ENCODE measurements at places on chromosomes 2 and 18.

DNA sequence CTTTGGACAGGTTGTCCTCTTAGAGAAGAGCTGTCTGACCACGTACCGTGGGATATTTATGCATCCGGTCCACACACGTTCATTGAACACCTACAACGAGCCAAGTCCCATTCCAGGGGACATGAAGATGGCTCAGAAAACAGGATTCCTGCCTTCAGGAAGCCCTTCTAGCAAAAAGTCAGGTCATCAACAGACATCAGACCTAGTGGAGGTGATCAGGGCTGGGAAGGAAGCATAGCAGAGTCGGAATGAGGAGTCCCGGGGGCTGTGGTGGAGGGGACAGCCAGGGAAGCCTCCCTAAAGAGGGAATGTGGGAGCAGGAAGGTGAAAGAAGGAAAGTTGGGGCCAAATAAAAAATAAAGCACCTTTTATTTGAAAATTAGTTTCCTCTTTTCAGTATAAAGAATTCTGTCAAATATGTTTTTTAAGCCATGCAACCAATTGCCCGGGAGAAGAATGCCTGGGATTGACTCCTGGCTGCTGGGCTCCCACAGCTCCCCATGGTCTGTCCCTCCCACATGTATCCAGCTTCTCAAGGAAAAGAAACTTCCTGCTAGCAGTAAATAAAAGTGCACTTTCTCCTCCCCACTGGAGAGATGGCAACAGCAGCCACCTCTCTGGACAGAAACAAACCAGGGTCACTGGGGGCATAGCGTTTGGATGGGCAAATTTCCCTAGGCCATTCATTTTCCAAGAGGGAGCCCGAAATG lies 144.8 kb downstream of the SMAD7 start:
- DNase-seq, result no peak

DNA sequence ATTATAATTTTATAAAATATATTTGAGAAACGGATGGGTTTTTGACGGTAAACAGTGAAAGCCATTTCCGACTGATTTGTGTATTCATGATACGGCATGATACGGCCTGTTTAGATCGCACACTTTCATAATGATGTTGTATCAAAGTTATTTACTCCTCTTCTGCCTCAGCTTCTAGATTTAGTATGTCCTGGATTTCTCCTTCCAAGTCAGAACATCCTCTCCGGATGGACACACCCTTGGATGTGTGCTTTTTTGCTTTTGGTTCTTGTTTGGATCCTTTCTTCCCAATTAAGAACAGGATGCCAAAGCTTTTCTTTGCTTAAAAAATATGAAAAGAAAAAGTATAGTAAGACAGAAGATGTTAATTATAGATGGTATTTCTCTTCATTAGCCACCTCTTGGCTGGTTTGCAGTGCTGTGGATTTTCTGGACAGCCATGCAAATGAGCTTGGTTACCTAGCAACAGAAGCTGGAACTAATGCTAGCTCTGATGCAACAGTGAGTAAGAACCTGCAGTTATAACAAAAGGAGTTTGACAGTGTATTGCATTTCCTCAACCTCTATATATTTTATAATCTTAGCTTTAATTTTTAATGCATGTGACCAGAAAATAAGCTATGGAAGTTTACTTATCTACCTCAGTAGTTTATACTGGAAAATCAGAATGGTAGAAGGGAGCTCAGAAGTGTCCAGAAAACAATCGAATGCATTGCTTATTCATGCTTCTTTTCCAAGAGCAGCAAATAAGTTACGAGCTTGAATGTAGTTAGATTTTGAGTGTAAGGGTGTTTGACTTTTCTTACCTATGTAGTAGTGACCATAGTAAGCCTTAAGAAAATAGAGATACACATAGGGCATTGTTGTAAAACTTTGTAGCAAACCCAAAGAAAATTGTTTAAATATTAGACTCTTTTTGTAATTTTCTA lies 27.9 kb downstream of the RMND5A start:
- DNase-seq, result no peak

GRCh38 chr2:73036766-73037165 lies 34.7 kb downstream of the SFXN5 start:
- DNase-seq, result no peak

GRCh38 chr18:62037012-62037742 lies 144.4 kb upstream of the RNF152 start:
- no peak for DNase-seq

GRCh38 chr2:211333377-211333776 lies 777.0 kb downstream of the CPS1 start:
- DNase-seq, result no peak

GRCh38 chr2:111139637-111140317 lies 19.1 kb downstream of the BCL2L11 start:
- no peak for DNase-seq

GRCh38 chr2:199449956-199450355 lies 7.8 kb downstream of the SATB2 start:
- DNase-seq, result no peak

GRCh38 chr2:237300739-237301138 lies 113.2 kb downstream of the COL6A3 start:
- no peak for DNase-seq

DNA sequence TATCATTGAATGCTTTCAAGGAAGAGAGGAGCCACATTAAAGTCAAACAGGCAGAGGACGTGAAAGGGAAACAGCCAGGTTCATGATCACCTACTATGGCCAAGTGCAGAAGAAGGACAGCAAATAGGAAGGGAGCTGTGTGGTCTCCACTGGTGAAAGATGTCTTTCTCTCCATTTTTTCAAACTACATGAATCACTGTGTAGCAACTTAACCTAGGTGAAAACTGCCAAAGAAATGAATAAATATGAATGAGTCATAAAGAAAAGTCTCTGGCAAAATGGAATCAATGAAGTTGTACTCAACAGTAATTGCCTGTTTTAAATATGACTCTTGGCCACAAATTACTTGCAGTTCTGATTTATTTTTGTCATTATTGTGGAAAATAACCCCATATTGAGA lies 452.6 kb upstream of the PKDCC start:
- no peak for DNase-seq

- no peak for DNase-seq
Observed at GRCh38 chr2:65922030-65922429, 489.6 kb upstream of the SPRED2 start.

DNA sequence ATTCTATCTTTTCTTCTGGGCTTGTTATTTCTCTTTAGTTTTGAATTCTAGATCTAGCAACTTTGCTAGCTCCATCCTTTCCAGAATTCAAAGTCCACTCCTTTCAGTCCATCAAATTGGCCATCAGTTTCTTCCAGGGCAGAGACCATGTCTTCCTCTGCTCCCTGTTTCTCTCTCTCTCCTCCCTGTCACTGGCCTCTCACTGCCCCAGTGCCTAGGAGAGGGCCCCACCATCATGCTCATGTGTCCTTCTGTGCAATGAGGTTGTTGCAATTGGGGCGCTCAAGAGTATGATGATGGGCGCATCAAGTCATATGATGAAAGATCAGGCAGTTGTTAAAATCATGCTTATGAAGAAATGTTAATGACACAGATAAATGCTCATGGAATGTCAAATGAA lies 159.2 kb upstream of the HS6ST1 start:
- no peak for DNase-seq

- DNase-seq, result no peak
Observed at GRCh38 chr2:238009563-238009962, 42.7 kb downstream of the UBE2F start.

- no peak for DNase-seq
Observed at GRCh38 chr18:57801761-57802212, 1.3 kb downstream of the ATP8B1 start.

- DNase-seq, result no peak
Observed at GRCh38 chr2:50712569-50712968, 319.4 kb downstream of the NRXN1 start.

- DNase-seq, result no peak
Observed at GRCh38 chr2:68690851-68691250, 43.8 kb upstream of the ARHGAP25 start.

DNA sequence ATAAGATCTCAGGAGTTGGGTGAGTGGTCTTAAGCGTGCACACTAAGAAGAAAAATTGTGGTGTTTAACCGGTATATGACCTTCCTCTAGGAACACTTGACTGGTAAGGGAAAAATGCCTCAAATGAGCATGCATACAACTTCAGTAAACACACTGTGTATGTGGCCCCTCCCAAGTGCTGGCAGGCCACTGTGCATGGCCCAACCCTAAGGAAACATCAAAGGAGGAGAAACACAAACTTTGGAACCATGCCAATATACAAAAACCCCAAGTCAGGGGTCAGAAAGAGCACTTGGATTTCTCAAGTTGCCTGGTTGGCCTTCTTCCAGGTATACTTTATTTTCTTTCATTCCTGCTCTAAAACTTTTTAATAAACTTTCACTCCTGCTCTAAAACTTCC lies 308.9 kb upstream of the LRRTM4 start:
- DNase-seq, result no peak

DNA sequence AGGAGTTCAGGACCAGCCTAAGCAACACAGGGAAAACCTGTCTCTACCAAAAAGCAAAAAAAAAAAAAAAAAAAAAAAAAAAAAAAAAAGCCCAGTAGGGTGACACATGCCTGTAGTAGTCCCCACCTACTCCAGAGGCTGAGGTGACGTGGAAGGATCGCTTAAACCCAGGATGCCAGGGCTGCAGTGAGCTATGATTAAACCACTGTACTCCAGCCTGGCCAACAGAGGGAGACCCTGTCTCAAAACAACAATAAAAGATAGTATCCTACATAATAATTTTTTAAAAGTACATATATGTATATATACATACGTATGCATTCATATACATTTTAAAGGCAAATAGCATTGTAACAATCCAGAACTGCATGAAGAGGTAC lies 51.7 kb downstream of the SOS1 start:
- no peak for DNase-seq

GRCh38 chr18:56096861-56097260 lies 508.9 kb upstream of the TCF4 start:
- no peak for DNase-seq

DNA sequence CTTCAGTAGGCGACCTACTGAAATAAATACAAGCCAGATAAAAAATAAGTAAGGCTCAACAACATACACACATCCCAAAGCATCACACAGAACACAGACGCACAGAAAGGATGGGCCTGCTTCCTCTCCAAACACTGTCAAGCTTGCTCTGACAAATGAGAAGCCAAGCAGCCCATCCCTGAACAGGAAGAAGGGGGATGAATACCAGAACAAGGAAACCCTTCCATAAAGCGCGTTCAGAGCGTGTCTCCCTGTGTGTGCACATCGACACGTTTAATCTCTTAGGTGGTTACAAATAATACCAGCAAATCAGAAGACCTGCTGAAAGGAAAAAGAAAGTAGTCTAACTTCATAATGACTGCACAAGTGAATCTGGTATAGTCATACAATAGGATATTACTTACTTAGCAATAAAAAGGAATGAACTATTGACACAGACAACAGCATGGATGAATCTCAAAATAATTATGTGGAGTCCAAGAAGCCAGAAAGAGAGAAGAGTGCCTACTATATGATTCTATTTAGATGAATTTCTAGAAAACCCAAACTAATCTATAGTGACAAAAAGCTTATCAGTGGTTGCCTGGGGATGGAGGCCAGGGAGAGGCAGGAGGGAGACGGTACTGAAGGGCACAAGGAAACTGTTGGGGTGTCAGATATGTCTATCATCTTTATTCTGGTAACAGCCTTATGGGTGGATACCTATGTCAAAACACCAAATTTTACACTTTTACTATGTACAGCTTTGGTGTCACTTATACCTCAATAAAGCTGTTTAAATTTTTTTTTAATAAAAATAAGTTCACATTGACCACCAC lies 26.8 kb downstream of the MBOAT2 start:
- no peak for DNase-seq

- DNase-seq, result no peak
Observed at GRCh38 chr2:148660999-148661398, 16.4 kb downstream of the EPC2 start.

- no peak for DNase-seq
Observed at GRCh38 chr2:121038431-121038830, 246.6 kb downstream of the TFCP2L1 start.

DNA sequence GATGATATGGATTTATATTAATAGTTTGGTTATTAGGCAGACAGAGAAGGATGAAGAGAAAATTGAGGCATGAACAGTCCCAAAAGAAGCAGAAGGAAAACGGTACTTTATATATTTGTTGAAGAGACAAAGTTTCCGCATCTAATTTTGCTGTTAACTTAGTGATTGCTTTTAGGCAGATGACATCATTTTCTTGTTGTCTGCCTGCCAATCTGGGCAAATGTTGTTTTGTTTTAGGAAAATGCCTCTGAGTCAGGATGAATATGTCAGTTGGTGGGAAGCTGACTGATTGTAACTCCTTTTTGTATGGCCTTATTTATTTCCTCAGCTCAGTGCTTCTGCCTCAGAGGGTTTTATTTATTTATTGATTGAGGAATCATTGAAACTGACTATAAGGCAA lies 52.5 kb upstream of the CAVIN2 start:
- no peak for DNase-seq

GRCh38 chr18:39724652-39725051 lies 2159.1 kb upstream of the CELF4 start:
- DNase-seq, result no peak

- DNase-seq, result no peak
Observed at GRCh38 chr2:201244829-201245228, 15.5 kb upstream of the CASP8 start.

GRCh38 chr2:131521961-131522781 lies 5.5 kb upstream of the CCDC74A start:
- DNase-seq, result no peak
